ENCODE measurements at places on chromosomes 11 and 22. TPM values are rescaled to one million over a fixed set of nuclear protein-coding genes. Genes with fewer than 3 reads are reported as not detected.

Gene EXPH5
- not detected for polyA plus RNA-seq

Gene LGALS12
- 205 TPM for polyA plus RNA-seq

Gene GAB4
- not detected for polyA plus RNA-seq

Gene RTN4RL2
- 2.1 TPM for polyA plus RNA-seq

Gene MAJIN
- polyA plus RNA-seq, result 0.08 TPM

Gene FAM111B
- not detected for polyA plus RNA-seq

Gene LGR4
- polyA plus RNA-seq, result 3.0 TPM

Gene UPK3A
- polyA plus RNA-seq, result not detected

Gene KCNJ5
- polyA plus RNA-seq, result 0.48 TPM

Gene SELENOM
- polyA plus RNA-seq, result 202 TPM

Gene APLNR
- 0.78 TPM for polyA plus RNA-seq

Gene RAB36
- 1.4 TPM for polyA plus RNA-seq

Gene OR52H1
- not detected for polyA plus RNA-seq

Gene PNPLA5
- polyA plus RNA-seq, result not detected
